Fibroblast of the aortic adventitia (primary cell): ENCODE measurements at places on chromosomes 11 and 22. TPM values are rescaled to one million over a fixed set of nuclear protein-coding genes. Genes with fewer than 3 reads are reported as not detected.

Gene LMO2
- 5.6 and 21.8 TPM in 2 replicates for total RNA-seq

Gene PDE3B
- total RNA-seq = 0.82 and 2.8 TPM in 2 replicates

Gene C11orf87
- total RNA-seq = 0.09 TPM in 1 of 2 replicates, not detected in the other

Gene TPH1
- 0.18 and 1.2 TPM in 2 replicates for total RNA-seq

Gene OR52I2
- total RNA-seq = not detected in 2 replicates

Gene CRYBB3
- not detected in 2 replicates for total RNA-seq

Gene FXYD2
- total RNA-seq = not detected in 2 replicates

Gene E2F8
- total RNA-seq = 4.4 TPM in 1 of 2 replicates, not detected in the other

DNA sequence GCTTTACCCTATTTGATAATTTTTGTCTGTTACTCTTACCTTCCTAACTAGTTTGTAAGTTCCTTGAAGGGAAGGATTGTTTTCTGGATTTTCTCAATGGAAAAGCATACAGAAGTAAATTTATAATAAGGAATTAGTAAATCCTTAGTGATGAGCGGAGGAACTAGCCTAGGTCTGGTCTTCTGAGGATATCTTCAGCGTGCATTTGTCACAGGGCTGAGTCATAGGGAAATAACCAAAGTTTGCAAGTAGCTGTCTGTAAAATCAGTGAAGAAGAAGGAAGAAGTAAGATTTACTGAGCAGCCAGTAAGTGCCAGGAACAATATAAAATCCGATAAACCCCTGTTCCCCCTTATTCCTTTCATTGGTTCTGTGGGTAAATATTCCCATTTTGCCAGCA lies 162.7 kb upstream of the SORL1-AS1 start:
- peak; percentile 39 for DNase-seq

DNA sequence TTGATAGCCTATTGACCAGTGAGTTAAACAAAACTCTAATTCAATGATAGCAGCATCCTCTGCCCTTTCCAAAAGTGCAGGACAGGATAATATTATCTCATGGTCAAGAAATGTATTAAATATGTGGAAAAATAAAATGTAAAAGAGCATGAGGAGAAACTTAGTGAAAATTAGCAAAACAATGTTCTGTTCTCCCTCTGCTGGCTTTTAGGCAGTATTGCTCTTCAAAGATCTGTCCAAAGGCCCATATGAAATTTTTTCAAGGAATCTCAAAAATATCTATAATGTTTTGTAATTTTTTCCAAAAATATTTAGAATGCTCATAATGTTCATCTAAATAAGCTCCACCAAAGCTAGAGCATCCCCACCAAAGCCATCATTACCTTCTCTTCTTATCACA lies 8.3 kb upstream of the ARL14EP start:
- DNase-seq = peak; percentile 35

GRCh38 chr11:115590254-115590653 lies 86.0 kb upstream of the CADM1 start:
- no peak for DNase-seq

GRCh38 chr11:108432783-108433182 lies 34.5 kb downstream of the C11orf65 start:
- DNase-seq = peak; percentile 47

- no peak for DNase-seq
These were observed 33.0 kb downstream of the VSIG10L2 start for GRCh38 chr11:125978778-125979407.

DNA sequence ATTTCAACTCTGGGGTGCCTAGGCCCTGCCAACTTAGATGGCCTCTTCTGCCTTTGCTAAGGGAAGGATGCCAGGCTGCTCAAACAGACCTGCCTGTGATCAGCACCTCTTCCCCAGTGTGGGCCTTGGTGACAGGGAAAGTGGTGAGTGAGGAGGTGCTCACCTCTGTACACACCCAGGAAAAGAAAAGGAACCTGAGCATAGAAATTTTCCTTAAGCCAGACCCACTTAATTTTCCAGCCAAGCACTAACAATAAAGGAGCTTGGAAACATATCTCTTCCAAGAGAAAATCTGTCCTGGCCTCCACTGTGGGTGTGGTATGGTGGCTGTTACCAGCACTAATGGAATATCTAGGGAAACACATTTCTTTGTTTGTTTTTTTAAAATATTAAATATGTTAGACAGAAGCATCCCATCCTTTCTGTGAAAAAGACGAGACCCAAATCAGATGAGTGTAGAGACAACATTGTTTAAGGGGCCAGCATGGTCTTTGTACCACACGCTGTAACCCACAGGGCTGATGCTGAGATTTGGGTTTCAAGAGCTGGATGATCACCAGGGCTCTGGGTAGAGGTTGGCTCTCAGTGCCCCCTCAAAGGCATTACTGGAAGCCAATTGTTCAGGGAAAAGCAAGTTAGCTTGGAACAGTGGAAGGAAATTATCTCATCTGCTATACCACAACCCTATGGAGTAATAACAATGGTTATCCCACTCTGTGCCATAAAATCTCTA lies 472.2 kb downstream of the INSC start:
- DNase-seq = no peak

DNA sequence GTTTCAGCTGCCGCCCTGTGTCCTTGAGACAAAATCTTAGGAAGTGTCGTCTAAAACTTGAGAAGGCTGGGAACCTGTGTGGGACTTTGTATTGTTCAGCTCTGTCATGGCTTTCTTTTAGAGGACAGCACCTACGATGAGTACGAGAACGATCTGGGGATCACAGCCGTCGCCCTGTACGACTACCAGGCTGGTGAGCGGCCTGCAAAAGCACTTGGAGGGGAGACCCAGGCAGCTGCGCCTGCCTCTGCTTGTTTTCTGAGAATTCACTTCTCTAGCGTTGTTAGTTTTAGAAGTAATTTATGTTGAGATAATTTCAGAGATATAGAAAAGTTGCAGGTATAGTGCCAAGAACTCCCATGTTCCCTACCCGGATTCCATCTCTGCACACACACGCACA lies 35.2 kb downstream of the CTTN start:
- DNase-seq = no peak

DNA sequence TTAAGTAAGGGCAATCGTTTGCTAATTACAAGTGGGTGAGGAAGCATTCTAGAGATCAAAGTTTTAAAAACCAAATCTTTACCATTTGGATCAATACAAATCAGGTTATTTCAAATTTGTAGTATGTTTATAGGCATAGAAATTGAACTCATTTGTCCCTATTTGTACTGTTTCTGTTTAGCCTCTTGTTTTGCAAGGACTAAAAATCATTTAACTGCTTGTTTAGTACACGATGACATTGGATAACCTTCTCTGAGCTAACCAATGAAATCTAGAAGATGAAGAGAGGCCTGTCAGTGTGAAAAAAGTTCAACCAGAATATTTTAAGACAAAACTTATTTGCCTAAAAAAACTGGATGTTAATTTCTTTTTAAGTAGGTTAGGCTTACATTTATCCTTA lies 40.0 kb downstream of the ZC3H12C start:
- DNase-seq = no peak

- DNase-seq = no peak
These were observed 6.2 kb downstream of the STIM1 start for GRCh38 chr11:3861683-3862082.

- DNase-seq = no peak
These were observed 12.2 kb upstream of the MFNG start for GRCh38 chr22:37498289-37498909.

GRCh38 chr11:2531987-2532703 lies 87.3 kb downstream of the KCNQ1 start:
- DNase-seq = no peak

- DNase-seq = no peak
These were observed 8.7 kb downstream of the DRAP1 start for GRCh38 chr11:65927904-65928397.

GRCh38 chr11:85301895-85302678 lies 325.1 kb downstream of the DLG2 start:
- DNase-seq = no peak

GRCh38 chr11:44818110-44818509 lies 91.3 kb downstream of the TSPAN18 start:
- no peak for DNase-seq

DNA sequence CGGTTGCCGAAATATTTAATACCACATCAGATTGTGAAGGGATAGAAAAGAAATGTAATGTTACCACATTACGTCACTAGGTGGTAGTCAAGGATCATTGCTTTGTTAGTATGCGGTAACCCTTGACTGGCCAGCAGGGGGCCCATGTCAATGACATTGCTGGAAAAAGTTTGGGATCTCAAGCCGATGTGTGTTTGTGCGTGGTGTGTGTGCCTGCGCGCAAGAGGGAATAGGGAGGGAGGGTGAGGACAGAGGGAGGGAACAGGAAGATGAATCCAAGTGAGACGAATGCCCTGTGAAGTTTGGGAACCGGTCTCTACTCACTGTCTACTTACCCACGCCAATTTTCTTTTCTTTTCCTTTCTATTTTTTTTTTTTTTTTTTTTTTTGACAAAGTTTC lies 10.7 kb upstream of the MRGPRX2 start:
- peak; percentile 91 for DNase-seq
